ENCODE measurements at places on chromosomes 3 and 15.
A peak's percentile ranks its signal among the peaks of the same experiment; 100 is the strongest.

- peak; percentile 56 for DNase-seq
Observed at GRCh38 chr15:74768771-74769342, 13.0 kb upstream of the CSK start.

GRCh38 chr15:64640146-64640871 is 135.1 kb downstream of the RBPMS2 start:
- DNase-seq: no peak

DNA sequence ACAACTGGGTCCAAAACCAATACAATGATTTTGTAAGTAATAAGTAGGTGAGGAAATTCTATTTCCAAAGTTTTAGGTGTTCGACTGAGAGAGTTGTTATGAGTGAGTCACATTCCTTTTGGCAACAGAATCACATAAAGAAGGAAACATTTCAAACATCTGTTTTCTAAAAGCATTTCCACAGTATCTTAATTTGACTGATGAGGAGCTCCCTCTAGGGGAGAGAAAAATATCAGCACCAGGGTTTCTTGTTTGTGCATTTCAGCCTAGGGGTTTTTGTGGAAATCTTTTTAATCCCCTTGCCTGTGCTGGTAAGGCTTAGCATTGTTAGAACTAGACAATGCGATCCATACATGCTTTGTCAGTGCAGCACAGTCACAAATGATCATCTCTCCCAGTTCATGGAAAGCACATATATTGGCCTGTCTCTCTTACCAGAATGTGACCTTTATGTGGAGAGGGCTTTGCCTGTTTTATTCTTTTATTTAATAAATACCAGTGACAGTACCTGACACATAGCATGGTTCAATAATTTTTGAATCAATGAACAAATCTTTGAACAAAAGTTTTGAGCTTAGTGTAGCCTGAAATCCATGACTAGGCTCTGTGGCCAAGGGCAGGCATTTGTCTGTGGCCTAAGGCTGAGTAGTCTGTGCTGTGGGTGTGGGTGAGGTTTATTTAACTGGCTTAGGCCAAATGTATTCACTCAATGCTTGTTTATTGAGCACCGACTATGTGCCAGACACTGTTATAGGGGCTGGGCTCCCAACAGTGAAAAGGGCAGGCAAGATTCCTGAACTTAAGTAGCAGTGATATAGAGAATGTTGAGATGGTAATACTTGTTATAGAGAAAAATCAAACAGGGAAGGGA is 21.1 kb upstream of the IQCF6 start:
- no peak for DNase-seq

DNA sequence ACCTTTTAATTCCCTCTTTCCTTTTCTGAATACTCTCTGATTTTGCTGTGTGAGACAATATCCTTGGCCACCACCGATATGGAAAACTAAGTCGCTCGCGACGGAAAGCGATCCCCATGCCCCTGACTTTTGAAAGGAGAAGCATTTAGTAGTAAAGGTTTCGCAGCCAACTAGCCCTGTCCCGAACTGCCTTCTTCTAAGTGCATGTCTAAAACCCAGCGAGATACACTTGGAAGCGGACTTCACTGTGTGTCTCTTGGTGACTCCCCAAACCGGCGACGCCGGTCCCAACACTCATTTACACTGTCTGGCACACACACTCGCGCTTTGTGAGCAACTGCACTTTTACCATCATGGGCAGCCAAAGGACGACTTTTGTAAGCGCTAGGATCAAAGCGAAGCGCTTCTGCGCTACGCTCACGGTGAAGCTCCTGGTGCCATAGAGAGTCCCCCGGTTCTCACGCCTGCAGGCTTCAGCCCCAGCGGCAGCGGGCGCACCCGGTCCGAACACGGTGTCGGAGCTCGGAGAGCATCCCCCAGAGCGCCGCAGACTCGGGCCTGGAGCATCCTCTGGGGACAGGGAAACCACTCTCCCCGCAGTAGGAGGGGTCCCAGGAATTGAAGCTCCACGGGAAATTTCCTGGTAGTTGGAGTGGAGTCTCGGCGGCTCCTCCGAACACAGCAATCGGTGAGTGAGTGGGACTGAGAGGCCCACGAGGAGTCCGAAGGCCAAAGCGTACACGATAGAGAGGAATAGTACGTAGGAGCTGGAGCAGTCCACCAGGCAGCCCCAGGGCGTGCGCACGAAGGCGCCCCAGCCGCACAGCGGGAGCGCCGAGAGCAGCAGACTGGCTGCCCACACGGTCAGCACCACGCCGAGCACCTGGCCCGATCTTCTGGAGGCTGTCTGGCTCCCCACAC is 1.4 kb downstream of the GPR149 start:
- no peak for DNase-seq

GRCh38 chr3:117589454-117589853 is 879.9 kb downstream of the TUSC7 start:
- DNase-seq: no peak

- DNase-seq: no peak
Observed at GRCh38 chr15:79193103-79193502, 89.4 kb upstream of the ANKRD34C start.

GRCh38 chr3:122784436-122784835 is 9.2 kb downstream of the HSPBAP1 start:
- no peak for DNase-seq

GRCh38 chr3:107432013-107432515 is 54.8 kb downstream of the CCDC54 start:
- DNase-seq: peak; percentile 27

- no peak for DNase-seq
Observed at GRCh38 chr3:171781711-171782127, 28.6 kb downstream of the PLD1 start.

DNA sequence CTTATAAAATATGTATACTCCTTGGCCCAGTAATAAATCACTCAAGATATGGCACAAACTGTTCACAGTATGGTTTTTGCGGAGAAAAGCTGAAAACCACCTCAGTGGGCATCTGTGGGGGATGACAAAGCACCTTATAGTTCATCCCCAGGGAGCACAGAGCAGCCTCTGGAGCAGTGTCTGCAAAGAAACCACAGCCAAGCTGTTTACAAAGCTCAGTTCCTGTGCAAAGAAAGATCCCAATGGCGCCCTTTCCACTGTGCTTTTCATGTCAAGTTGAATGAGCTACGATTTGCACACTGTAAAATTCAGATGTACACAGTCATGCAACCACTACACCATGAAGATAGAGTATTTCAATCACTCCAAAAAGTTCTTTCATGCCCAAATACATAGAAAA is 2.5 kb upstream of the EFCC1 start:
- no peak for DNase-seq

- no peak for DNase-seq
Observed at GRCh38 chr3:33645060-33645647, 72.9 kb downstream of the CLASP2 start.

DNA sequence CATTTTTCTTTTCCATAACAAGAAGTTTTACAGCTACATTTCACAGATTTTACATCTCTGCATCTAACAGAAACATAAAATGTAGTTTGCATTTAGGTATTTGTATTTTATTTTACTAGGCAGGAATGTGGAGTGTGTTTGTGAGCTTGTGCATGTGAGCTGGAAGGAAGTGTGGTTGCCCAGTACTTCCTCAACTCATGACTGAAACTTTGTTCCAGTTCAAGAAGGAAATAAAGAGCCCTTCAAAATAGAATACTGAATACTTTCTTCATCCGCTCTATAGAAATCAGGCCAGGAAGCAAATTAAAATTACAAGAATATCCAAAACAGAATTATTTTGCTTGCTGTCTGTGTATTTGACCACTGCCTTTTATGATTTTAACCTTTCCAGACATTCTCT is 81.3 kb downstream of the CHL1 start:
- no peak for DNase-seq

DNA sequence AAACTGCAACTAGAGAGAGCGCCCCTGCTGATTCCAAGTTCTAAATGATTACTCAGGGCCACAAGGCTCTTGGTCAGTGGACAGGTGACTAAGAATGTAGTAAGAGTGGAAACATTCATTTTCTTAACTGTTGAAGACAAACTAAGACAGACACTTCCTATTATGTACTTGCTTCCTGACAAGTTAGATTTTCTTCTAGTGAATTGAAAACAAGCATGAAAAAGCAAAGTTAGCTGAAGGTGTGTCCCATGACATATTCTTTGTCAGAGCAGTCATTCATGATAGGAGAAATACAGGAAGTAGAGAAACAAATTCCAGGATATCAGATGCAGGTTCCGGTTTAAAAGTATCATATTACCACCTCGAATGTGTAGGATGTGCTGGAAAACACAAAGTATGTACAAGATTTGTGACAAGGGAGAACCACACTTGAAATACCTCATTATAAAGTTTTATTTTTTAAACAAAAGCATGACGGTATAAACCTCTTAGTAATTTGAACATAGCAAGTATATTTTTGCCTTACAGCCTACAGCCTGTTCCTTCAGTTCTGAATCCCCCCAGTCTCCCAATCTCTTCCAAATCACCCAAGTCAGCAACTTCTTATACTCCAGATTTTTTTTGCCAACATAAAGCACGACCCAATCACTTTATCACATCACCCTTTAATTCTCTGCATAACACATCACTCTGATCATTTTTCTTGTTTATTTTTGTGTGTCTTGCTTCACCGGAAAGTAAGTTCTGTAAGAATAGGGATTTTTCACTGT is 6.2 kb downstream of the TSPAN3 start:
- DNase-seq: no peak

DNA sequence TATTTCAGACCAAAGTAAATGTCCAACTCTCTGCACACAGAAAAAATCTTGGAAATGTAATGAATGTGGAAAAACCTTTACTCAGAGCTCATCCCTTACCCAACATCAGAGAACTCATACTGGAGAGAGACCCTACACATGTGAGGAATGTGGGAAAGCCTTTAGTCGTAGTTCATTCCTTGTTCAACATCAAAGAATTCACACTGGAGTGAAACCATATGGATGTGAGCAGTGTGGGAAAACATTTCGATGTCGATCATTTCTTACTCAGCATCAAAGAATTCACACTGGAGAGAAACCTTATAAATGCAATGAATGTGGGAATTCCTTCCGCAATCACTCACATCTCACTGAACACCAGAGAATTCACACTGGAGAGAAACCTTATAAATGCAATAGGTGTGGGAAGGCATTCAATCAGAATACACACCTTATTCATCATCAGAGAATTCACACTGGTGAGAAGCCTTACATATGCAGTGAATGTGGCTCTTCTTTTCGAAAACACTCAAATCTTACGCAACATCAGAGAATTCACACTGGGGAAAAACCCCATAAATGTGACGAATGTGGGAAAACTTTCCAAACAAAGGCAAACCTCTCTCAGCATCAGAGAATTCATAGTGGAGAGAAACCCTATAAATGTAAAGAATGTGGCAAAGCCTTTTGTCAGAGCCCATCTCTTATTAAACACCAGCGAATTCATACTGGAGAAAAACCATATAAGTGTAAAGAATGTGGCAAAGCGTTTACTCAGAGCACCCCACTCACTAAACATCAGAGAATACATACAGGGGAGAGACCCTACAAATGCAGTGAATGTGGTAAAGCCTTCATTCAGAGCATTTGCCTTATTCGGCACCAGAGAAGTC is 8.0 kb upstream of the ZNF501 start:
- DNase-seq: no peak

- DNase-seq: no peak
Observed at GRCh38 chr3:56775838-56776555, 25.8 kb downstream of the ARHGEF3 start.

DNA sequence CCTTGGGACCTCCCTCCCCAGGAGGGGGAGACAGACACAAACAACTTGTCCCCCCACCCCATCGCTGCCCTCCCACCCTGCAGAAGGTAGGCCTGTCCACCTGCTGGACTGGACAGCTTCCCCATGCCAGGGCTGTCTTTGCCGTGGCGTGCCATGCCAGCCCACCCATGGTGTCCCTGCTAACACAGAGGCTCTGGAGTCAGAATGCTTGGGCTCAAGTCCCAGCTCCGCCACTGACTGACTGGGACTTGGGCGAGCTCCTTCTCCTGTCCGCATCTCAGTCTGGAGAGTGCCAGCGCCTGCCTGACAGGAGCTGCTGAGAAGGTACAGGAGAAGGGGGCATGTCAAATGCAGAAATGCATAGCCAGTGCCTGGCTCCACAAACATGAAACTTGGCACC is 23.9 kb downstream of the WNT7A start:
- DNase-seq: no peak

GRCh38 chr3:108102420-108103039 is 11.7 kb upstream of the CD47 start:
- DNase-seq: no peak

DNA sequence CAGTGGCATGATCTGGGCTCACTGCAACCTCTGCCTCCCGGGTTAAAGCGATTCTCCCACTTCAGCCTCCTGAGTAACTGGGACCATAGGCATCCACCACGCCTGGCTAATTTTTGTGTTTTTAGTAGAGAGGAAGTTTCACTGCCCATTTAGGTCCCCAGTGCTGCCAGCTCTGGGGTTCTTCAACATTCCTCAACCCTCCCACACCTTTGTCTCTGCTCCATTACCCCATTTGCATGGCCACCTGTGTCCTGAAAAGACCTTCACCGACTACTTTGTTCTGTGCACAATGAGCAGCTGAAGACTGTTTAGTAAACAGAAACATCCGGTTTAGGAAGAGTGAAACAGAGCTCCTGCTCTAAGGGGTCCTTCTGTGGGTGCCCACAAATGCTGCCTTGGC is 92.0 kb downstream of the FAM43A start:
- no peak for DNase-seq

GRCh38 chr3:100602506-100603444 is 6.6 kb upstream of the ADGRG7 start:
- no peak for DNase-seq

GRCh38 chr3:180747805-180748361 is 68.6 kb upstream of the CCDC39 start:
- DNase-seq: no peak

- DNase-seq: no peak
Observed at GRCh38 chr3:155412904-155413303, 119.4 kb upstream of the STRIT1 start.

- no peak for DNase-seq
Observed at GRCh38 chr3:161403251-161403650, 31.9 kb upstream of the SPTSSB start.

- no peak for DNase-seq
Observed at GRCh38 chr15:31035610-31036009, 44.2 kb upstream of the MTMR10 start.

GRCh38 chr3:187858041-187858440 is 112.8 kb upstream of the BCL6 start:
- DNase-seq: peak; percentile 48

DNA sequence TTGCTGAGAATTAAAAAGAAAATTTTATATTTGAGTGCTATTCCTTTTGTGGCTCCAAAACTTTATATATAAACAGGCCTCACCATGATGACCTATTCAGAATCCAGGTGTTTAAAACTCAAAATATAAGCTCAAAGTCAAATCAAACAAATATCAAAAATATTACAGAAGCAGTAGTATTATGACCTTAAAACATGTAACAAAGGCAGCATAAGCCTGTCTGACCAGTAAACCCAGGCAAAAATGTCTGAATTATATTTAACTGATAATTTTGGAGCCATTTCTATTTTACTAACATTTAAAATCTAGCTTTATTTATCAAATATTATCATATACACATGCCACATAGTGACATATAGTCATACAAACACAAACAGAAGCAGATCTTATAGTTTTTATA is 6.4 kb upstream of the NOX5 start:
- DNase-seq: no peak

GRCh38 chr3:129718201-129718600 is 111.7 kb upstream of the PLXND1 start:
- DNase-seq: no peak

Data from uterus (tissue), 4 donors.